Kidney glomerular epithelial cell (primary cell): ENCODE measurements at places on chromosomes 5 and 9.
A peak's percentile ranks its signal among the peaks of the same experiment; 100 is the strongest.

DNA sequence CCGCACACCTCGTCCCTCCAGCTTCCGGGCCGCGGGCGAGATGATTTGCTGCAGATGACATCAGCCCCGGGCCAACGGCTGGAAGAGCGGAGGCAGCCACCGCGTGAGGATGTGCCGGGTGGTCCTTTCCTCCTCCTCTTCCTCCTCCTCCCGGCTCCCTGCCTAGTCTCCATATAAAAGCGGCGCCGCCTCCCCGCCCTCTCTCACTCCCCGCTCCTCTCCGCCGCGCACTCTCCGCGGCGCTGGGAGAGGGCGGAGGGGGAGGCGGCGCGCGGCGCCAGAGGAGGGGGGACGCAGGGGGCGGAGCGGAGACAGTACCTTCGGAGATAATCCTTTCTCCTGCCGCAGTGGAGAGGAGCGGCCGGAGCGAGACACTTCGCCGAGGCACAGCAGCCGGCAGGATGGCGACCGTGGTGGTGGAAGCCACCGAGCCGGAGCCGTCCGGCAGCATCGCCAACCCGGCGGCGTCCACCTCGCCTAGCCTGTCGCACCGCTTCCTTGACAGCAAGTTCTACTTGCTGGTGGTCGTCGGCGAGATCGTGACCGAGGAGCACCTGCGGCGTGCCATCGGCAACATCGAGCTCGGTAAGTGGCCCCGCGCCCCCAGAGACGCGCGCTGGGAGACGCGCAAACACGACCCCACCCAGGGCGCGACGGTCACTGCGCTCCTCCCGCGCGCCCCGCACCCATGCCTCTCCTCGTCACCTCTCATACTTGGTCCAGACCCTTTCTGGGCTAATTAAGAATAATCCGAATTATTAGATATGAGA lies at the start of gene MAP1B:
Gene MAP1B (plus strand): TSS at position 345 of the 770 bp plus-strand sequence. CDS start 57 bp downstream, at position 402.
- DNase-seq = peak; percentile 66

DNA sequence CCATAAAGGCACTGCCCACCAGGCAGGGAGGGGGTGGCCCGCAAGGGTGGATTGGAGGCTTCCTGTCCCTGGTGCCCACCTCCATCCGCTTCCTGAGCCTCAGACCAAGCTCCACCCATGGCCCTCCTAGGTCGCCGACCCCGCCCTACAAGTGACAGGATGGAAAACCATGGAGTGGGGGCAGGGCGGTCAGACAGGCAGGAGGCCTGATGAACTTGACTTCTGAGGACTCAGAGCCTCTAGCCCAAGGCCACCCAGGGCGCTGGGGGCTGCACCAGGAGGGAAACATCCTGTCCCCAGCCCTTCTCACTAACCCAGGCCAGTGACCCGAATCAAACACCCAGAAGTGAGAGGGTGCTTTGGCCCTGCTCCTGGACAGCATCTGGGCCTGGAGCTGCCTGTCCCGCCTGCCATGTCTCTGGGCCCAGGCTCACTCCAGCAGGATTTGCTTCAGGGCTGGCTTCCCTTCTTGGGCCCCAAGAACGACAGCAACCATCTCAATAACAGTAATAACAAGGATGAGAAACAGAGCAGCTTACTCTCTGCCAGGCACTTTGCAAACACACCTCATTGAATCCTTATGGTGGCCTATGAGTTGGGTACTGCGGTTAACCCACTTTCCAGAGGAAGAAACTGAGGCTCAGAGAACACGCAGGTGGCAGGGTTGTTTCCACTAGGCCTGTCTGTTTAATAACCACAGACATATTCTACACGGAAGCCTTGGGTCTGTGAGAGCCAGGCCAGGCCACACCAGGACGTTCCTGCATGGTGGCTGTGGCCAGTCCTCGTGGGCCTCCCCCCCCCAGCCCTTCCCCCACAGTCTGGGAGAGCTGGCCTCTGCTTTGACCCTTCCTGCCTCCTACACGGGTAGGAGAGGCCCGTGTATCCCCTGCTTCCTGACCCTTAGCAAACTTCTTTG lies 4.4 kb upstream of the ST6GALNAC6 start:
- DNase-seq = peak; percentile 43

GRCh38 chr5:150241298-150242160 lies 48.0 kb downstream of the CAMK2A start:
- DNase-seq = no peak

- no peak for DNase-seq
Observed at GRCh38 chr5:63111891-63112290, 533.3 kb downstream of the LRRC70 start.

DNA sequence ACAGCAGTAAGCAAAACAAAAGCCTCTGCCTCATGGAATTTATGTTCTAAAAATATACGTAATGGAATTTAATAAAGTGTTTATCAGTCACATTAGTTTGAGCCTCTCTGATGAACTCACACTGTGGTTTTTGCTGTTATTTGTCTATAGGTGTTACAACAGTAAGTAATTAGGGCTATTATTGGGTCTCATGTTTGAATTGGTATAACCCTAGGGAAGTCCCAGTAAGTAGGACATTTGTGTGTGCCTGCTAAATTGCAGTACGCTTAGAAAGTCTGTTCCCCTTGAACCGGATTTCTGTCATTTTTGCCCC lies 197.6 kb downstream of the NR3C1 start:
- DNase-seq = no peak

GRCh38 chr5:53350991-53351770 lies 129.2 kb upstream of the FST start:
- DNase-seq = no peak

- peak; percentile 29 for DNase-seq
Observed at GRCh38 chr9:89519366-89519805, 21.5 kb upstream of the SEMA4D start.

DNA sequence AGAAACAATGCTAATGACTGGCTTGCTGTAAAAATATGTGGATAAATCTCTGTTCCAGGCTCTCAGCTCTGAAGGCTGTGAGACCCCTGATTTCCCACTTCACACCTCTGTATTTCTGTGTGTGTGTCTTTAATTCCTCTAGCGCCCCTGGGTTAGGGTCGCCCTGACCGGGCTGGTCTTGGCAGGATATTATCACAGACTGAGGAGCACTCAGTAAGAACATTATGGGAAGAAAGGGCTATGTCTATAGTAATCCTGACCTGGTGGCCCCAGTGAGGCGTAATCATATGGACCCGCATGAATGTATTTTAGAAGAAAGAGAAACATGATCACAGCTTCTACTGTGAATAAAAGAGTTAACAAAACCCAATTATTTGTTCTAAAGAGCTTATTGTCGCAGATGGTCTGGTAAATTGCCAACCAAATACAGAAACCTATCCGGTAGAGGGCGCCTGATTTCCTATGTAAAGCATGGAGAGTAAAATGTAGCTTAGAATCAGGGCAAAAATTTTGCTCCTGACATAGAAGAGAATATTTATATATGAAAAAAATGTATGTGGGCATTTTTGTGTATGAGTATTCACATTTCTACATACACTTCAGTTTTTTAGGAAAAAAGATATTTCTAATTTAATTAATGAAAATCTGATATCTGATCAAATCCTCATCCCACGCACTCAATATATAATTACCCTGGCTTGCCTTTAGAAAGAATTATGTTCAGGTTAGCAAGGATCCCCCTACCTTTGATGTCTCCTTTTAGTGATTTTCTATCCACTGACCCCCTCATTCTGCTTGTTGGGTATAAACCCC lies 5.8 kb upstream of the IFNA1 start:
- DNase-seq = no peak

GRCh38 chr9:30504502-30504905 lies 1879.9 kb upstream of the ACO1 start:
- DNase-seq = peak; percentile 24

- DNase-seq = no peak
Observed at GRCh38 chr9:76516871-76517270, 57.9 kb downstream of the GCNT1 start.

DNA sequence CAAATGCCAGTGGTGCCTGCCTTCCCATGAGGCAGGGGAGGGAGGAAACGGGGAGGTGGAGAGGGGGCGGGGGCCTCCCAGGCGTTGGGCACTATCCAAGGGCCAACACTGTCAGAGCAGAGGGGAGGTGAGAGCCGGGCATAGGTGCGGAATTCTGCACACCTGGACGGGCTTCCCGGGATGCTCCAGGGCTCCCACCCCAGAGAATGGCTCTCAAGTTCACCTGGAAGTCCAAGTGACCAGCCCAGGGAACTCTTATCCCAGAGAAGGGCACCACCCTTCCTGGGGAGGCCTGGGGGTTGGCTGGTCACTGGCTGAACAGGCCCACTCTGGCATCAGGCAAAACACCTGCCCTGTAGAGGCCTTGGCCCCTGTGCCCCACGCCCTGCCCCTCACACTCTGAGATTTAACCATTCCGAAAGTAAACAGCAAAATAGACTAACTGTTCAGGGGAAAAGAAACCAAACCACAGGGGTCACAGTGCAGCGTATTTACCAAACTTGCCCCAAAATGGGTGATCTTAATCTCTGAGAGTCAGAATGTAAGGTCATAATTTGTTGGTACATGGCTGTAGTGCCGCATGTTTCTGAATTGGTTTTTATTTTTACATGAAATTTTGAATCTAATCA lies 2.7 kb downstream of the CSF2 start:
- no peak for DNase-seq

- no peak for DNase-seq
Observed at GRCh38 chr9:131633491-131634031, 88.2 kb downstream of the PRRT1B start.

DNA sequence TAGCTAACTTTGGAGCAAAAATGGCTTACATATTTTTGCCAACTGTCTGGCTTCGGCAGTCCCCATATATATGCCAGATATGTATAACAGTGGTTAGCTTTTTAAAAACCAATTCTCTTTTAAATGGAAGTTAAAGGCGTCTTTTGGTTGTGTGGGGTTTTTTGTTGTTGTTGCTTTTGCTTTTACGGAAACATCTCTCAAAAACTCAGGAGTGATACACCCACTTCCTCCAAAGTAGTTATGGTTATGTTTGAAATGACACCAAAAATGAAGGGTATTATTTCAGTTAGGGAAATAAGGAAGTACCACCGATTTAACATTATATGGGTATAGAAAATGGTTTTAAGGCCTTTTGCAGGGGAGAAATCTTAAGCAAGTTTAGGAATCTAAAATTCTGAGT lies 2.3 kb downstream of the CNOT8 start:
- no peak for DNase-seq

DNA sequence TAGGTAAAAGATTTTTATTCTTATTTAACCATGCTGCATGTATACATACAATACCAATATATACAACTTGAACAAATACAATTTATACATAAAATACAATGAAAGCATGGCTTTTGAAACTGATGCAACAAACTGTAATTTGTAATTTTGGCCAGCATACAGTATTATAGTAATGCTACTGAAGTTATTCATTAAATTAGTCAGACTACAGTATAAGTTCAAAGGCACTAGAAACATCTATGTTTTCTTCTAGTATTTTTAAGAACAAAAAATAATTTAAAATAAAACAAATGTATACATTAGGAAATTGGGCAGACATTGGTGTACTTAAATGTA lies 18.8 kb downstream of the IL4 start:
- DNase-seq = no peak

DNA sequence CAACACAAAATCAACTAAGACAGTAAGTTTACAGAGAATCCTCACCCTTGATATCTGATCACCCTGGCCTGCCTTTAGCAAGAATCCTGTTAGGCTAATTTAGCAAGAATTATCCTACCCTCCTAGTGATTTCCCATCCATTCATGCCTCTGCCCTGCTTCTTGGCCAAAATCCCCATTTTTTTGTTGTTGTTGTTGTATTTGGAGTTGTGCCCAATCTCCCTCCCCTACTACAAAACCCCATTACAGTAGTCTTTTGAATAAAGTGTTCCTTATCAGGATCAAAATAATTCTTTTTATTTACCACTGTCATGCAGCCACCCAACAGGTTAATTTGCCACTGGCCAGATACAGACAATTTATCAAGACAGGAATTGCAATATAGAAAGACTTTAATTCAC lies 58.5 kb upstream of the CLINT1 start:
- DNase-seq = no peak

DNA sequence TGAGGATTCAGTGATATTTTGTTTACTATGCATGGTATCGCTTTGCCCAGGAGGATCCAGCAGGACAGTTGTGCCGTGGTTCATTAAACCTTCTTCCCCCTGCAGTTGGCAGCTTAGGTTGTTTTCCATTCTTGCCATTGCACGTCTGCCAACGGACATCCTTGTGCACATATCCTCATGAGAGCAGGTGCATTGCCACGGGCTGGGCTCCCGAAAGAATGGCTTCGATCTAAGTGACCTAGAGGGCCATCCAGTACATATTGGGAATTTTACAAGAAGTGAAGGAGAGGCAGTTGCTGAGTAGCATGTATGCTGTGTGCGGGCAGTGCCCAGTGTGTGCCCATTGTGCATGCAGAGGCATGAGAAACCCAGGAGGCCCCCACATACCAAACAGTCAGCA lies 22.1 kb downstream of the HRH2 start:
- no peak for DNase-seq

GRCh38 chr9:134388289-134388808 lies 62.1 kb downstream of the RXRA start:
- no peak for DNase-seq

DNA sequence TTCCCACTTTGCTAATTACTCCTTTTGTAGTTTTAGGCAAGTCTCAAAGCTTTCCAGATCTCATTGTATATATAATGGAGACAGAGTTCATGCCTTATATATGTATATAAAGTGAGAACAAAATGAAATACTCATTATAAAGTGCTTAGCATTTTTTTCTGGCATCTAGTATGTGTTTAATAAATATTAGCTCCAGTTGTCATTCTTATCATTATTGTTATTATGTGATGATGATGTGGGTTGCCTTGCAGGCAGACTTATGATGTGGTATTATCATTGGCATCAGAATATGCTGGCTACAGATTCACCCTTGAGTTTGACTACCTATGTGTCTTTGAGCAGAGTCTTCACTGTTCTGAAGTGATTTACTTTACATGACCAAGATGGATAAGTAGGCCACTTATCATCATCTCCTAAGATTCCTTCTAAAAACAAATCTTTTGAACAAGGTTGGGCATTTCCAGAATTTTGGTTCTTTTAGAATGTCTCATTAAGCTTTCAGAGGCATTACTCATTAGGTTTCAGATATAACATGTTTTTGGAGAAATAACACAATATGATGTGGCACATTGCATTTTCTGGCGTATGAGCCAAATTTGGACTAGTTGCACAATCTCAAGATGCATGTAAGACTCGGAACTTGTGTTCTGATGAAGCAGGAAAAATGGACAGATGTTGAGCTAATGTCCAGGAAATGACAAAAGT lies 145.6 kb upstream of the TNC start:
- no peak for DNase-seq

DNA sequence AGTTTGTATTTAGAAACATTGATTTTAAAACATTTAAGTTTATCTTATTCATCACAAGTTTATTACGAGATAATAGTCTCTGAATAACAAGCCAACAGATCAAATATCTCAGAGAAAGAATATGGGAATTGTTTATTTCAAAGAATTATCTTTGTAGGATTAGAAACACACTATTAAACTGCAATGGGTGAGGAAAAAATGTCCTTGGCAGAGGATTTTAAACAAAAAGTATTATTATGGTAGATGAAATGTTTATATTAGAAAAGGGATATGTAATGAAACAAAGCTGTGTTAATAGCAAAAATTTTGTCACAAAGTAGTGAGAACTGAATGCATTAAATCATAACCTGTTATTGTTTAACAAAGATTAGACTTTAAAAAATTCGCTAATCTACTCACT lies 1382.9 kb upstream of the DMAC1 start:
- no peak for DNase-seq
